Activated CD8-positive, alpha-beta T cell treated with anti-CD3 and anti-CD28 coated beads for 36 hours (primary cell): ENCODE measurements at places on chromosomes 6 and 20.

DNA sequence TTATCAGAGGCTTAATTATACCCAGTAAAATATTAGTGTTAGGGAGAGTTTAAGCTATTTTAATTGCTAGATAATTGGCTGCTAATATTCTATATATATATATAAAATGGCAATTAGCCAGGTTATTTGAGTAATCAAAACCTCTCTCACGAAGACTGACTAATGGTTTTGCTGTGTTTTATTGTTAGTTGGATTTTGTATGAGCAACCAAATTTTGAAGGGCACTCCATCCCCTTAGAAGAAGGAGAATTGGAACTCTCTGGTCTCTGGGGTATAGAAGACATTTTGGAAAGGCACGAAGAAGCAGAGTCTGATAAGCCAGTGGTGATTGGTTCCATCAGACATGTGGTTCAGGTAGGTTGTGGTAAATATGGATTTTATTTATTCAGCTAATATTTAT, 102.2 kb downstream of the RTN4IP1 start:
- no peak for DNase-seq

- no peak for DNase-seq
Observed at GRCh38 chr6:89993411-89993810, 99.1 kb downstream of the GJA10 start.

DNA sequence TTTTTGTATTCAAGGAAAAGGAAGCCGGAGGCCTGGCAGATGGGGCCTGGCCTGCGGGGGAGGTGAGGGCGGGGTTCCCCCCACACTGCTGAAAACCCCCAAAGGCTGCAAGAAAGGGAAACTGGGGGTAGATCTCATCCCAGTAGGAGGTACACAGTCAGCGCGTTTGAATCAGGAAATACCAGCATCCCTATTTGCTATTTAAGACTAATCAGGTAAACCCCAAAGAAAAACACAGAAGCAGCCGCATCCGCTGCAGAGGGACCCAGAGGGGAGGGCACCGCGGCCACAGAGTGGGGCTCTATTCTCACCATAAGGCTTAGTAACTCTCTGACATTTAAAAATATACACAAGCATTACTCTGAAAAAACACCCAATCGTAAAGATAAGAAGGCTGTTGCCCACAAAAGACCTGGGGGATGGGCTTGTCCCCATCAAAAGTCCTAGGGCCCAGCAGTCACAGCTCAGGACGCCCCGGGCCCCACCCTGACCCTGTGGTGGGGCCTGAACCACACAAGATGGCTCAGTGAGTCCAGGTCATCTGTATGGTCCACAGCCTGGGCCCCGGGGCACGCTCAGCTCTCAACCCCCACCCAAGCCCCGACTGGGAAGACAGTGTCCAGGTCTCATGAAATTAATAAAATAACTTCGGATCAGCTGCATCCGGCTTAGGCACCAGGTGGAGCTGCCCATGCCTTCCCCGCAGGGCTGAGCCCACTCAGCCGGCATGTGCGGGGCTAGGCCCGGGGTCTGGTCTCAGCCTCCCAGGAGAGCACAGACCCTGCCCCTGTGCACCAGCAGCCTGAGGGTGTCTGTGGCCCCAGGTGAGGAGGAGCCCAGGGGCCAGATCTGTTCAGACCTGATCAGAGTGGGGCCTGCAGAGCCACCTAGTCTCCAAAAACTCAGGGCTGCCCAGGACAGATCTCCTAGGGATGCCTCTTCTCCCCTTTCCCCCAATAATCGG, 31.0 kb downstream of the KCNQ2 start:
- peak; percentile 93 for DNase-seq

- DNase-seq = no peak
Observed at GRCh38 chr20:15794409-15794808, 778.8 kb downstream of the KIF16B start.

GRCh38 chr6:161035182-161035980, 43.8 kb downstream of the MAP3K4 start:
- no peak for DNase-seq

- no peak for DNase-seq
Observed at GRCh38 chr20:20095114-20095872, 43.0 kb downstream of the CFAP61 start.

GRCh38 chr20:375265-375889, 5.2 kb upstream of the TRIB3 start:
- DNase-seq = no peak

- no peak for DNase-seq
Observed at GRCh38 chr6:126720304-126720703, 380.4 kb downstream of the CENPW start.

GRCh38 chr6:15736297-15736696, 73.5 kb upstream of the DTNBP1 start:
- DNase-seq = no peak

DNA sequence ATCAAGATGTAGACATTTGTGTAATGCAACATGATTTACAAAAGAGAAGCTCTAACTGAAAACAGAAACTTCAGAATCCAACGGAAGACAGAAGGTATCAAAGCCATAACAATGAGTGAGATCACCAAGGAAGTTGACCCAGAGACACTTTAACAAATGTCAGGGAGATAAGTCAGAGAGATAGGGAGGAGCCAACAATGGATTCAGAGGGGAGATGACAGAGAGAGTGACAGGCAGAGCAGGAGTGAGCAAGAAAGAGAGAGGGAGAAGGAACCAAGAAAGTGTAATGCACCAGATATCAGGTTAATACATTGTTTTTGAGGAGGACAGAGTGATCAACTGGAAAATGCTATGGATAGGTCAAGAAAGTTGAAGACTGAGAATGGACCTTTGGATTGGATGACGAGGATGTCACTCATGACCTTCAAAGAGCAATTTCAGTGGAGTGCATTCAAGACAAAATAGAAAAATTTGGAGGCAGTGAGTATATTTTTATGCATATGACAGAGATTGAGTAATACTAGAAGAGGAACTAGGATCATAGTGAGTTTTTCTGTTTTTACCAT, 86.6 kb downstream of the TRDN start:
- DNase-seq = no peak

- no peak for DNase-seq
Observed at GRCh38 chr20:3121955-3122610, 37.6 kb upstream of the AVP start.

DNA sequence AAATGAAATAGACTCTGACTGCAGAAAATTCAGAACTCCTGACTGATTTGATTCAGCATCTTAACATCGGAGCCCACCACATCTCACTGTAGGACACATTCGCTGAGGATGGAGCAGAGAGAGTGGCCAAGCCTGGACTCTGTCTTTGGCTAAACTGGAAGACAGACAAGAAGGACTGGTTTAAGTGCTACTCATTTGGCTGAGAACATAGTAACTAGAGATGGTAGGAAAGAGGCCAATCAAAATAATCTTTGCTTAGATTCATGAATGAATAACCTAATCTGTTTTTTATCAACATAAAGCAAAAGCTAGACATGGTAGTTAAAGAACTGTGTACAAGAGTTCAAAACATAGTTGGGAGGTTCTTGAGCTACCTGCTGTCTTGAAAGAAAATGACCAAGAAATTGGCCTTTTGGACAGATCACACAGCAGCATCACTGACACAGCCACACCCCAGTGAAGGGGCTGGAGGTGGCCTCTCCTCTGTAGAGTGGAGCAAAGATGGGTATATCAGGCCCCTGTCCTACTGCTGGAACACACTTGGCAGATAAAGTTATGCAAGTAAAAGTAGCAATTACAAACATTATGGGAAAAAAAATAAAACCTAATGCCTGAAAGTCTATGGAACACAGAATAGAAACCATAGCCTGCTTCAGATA, 87.1 kb upstream of the NT5E start:
- no peak for DNase-seq

DNA sequence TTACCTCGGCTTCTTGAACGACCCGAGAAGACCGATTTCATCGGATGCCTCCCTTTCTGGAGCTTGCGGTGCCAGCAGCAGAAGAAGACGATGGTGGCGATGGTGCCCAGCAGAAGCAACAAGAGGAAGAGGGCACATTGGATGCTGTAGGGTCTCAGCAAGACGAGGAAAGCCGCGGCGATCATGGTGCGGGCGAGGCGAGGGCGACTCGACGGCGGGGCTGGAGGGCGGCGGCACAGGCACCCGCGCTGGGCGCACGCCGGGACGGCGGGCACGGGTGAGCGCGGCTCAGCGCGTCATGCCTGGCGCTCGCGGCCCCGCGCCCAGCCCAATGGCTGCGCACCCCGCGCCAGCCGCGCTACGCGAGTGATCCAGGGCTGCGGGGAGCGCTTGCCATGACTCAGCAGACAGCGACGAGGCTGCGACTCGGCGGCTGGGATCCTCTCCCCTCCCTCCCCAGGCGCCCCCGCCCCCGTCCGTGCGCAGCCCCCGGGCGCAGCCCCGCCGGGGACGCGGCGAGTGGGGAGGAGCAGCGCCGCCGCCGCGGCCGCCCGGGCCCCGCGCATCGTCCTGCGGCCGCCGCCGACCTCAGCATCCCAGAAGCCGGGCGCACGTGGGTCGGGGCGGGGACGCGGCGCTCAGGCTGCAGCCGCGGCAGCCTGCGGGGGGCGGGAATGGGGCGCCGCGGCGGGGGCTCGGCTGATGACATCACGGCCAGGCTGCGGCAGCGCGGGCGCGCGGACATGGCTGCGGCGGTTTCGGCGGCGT, at the start of gene BEND6:
TSS of gene BEND6 (plus strand) at position 705 of the 768 bp plus-strand sequence. CDS start 26,704 bp downstream, outside the sequence.
- peak; percentile 44 for DNase-seq

- no peak for DNase-seq
Observed at GRCh38 chr6:134010974-134011373, 41.5 kb downstream of the SLC2A12 start.

DNA sequence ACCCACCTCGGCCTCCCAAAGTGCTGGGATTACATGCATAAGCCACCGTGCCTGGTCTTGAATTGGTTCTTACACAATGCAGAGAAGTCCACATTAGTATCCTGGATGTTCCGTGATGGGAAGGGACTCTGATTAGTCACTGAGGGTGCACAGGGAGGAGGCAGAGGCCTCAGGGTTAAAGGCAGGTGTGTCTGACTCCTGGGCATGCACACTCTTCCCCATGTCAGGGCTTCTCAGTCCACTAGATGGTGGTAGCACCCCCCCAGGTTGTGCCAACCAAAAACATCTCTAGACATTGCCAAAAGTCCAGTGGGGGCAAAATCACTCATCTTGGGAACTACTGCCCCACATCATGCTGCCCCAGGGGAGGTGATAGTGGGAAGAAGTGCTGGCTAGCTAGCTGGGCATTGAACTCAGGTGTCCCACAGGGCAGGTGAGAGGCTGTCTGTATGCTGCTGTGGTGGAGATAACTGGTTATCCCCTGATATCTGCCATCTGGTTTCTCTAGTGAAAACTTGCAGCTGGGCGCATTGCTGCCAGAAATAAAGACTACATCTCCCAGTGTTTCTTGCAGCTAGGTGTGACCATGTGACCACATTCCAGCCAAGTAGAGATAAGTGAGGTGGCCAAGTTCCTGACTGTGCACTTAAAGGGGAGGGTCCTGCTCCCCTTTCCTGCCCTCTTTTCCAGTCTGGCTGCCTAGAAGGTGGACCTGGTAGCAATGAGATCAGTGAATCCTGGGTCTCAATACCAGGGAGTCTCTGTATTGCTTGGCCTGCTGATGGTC, 8.4 kb upstream of the NSFL1C start:
- peak; percentile 16 for DNase-seq

- DNase-seq = no peak
Observed at GRCh38 chr6:156884306-156884705, 107.1 kb downstream of the ARID1B start.

DNA sequence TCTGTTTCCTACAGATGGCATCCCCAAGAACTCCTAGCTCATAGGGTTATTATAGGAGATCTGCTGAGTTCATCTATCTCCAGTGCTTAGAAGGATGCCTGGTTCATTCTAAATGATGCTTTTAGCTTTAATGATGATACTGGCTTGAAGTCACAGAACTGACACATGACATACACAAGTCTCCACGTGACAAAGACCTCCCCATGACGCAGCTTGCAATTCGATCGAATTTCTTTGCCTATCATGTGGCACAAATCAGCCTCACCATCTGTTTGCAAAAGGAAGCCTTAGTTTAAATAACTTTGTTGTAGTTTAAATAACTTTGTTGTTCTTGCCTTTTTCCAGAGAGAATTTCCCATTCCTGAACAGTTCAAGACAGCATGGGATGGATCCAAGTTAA, 44.1 kb upstream of the FAM8A1 start:
- no peak for DNase-seq

DNA sequence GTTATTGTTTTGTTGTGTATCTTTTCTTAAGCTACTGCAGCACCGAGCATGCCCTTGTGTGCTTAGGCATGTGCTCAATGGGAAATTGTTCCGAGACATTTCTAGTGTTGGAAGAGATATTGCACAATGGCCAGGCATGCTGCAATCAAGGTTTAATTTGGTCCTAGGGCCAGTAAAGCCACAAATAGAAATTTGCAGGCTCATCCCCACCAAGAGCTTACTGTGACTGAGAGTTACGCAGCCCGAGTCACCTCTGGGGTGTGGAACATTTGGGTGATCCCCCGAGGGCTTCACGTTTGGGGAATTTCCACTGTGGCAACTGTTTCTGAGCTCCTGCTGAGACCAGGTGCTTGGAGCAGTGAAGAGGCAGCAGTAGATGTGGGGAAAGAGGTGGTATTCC, 65.8 kb downstream of the ADTRP start:
- DNase-seq = peak; percentile 73

GRCh38 chr6:16766043-16766536, 4.8 kb upstream of the ATXN1 start:
- DNase-seq = peak; percentile 69

- DNase-seq = no peak
Observed at GRCh38 chr20:44701118-44701857, 13.9 kb upstream of the CCN5 start.

- DNase-seq = no peak
Observed at GRCh38 chr20:62569615-62570014, 72.7 kb upstream of the SLCO4A1 start.

DNA sequence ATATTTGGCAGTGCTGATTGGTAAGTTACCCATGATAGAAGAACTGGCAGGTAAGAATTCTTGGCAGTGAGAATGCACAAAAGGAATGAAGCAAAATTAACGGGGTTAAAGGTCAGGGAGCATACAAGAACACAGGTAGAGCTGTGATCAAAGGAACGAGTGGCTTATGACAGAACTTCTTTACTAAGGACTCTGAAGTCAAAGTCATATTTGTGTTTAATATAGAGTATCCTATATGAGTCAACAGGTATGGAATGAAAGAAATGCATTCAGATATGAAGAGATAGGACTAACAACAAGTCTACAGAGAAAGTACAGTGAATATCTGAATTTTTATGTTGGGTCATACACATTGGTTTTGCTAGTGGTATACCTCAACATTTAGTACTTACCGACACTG, 209.0 kb upstream of the CITED2 start:
- DNase-seq = no peak

GRCh38 chr6:169230946-169231789, 22.5 kb downstream of the THBS2 start:
- no peak for DNase-seq

DNA sequence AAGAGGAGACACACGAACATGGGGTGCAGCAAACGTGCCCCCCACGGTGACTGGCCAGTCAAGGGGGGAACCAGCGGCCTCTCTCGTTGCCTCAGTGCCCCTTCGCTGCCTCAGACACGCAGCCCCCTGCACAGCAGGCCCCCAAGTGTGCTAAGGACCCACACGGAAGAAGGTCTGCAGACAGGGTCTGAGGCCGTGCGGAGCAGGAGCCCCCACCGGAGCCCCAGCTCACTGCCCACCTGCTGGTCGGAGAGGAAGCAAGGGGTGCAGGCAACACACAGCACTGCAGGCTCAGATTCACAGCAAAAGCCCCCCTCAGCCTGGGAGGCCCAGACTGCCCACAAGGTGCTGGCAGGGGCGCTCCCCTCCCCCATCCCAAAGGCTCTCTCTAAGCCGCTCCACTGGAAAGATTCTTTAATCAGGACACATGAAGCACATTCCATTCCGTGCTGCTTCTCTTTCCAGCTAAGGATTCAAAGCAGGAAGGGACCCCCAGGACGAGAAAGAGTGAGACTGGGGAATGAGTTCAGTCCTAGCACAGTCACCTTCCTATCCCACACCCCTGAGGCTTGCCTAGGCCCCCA, 105.1 kb downstream of the SLC23A2 start:
- no peak for DNase-seq
